ENCODE measurements at places on chromosomes 7 and 10.

DNA sequence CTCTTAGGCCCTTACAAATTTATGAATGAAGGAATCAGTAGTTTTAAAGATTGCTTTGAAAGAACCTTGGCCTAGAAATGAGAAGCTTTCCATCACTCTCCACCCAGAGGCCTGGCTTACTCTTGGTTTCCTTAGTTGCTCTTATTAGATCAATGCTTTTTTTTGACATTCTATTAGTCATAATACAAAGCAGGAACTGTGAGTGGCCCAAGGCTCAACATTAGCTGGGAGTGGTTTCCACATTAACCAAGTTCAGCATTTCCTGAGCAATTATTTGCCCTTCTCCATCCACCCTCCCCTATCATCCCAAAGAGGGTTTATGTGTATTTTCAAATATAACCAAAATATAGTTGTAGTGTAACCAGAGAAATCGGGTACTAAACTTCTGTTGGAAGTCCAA is 103.4 kb upstream of the FAM204A start:
- DNase-seq: no peak

DNA sequence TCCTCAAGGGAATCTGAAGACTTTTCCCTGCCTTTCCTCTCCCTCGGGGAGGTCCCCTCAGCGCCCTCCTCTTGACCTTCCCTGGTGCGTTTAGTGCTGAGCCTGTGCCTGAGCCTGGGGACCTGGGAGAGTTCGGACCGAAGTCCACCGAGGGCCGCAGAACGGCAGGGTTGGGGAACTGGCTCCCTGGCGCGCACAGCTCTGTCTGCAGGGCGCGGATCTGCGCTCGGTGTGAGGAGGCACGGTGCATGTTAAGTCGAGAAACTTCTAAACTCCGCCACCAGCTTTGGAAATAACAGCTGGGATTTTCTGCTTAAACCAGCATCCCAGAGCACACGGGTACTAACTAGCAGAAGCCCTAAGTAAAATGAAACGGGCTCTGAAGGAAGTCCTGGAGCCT is 44.2 kb upstream of the SLC29A4 start:
- DNase-seq: no peak

DNA sequence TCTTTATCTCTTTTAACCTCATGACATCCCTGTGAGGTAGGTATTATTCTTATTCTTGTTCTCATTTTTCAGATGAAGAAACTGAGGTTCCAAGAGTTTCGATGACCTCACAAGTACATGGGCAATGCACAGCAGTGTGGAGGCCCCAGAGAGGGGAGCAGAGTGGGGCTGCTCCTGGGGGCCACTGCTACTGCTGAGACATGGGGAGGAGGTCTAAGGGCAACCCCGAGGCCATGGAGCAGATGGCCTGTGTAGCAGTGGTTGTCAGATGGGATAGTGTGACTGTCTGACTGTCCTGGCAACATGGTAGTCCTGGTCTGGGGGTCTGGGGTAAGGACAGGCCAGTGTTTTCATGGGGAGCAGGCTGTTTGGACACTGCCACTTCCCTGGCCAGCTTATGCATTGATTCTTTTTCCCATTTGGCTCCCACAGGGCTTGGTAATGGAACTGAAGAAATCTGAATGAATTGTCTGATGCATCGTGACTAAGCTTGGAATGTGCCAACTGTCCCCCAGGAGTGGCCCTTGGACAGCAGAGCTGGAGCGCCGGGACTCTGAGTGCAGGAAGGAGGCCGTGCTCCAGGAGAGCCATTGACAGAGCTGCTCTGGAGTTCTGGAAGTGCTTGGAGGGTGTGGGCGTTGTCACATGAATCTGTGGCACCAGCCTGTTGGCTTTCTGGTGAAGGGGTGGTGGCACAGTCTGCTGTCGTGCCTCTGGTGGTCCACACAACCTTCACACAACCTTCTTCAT is 40.9 kb downstream of the ADRA2A start:
- no peak for DNase-seq

- DNase-seq: no peak
Observed at GRCh38 chr10:1084011-1084950, 28.1 kb downstream of the WDR37 start.

GRCh38 chr7:84042110-84042539 is 152.5 kb downstream of the SEMA3A start:
- DNase-seq: no peak

- DNase-seq: no peak
Observed at GRCh38 chr10:14360961-14361360, 30.2 kb upstream of the FRMD4A start.

DNA sequence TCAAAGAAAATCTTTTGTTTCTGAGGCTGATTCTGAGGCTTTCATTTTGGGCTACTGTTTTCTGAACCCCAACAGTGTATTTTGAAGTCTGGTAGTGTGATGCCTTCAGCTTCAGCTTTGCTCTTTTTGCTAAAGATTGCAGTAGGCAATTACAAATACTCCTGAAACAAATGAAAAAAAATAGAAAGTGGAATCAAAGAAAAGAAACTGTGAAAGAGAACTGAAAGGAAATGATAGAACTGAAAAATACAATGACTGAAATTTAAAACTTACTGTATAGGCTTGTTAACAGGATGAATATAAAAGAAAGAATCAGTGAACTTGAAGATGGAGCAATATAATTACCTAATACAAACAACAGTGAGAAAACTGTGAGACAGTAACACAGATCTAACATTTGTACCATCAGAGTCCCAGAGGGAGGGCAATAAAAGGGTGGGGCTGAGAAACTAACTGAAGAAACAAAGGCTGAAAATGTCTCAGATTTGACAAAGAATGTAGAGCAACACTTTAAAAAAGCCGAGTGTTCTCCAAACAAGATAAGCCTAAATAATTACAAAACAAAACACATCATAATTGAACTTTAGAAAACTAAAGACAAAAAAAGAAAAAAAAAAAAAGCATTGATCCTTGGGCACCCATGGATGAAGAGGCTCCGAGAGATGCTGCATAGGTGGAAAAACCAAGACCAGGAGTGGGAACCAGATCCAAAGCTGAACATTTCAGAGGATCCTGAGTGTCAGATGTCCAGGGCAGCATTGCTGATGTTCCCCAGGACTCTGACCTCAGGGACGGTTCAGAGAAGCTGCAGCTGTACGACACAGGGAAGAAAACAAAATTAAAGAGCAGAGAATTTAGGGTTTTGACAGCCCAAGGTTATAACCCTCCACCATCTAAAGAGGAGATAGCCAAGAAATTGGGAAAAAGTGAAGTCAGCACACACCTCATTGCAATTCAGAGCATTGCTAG is 223.2 kb upstream of the IGFBP3 start:
- DNase-seq: no peak

DNA sequence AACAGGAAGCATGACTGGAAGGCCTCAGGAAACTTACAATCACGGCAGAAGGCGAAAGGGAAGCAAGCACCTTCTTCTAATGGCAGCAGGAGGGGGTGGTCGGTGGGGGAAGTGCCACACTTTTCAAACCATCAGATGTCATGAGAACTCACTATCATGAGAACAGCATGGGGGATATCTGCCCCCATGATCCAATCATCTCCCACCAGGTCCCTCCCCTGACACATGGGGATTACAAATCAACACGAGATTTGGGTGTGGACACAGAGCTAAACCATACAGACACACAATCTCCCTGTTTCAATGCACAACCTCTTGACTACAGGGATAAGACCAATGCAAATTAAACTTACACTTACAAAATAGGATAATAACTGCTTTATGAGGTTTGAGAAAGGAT is 97.6 kb downstream of the SGMS1 start:
- no peak for DNase-seq

DNA sequence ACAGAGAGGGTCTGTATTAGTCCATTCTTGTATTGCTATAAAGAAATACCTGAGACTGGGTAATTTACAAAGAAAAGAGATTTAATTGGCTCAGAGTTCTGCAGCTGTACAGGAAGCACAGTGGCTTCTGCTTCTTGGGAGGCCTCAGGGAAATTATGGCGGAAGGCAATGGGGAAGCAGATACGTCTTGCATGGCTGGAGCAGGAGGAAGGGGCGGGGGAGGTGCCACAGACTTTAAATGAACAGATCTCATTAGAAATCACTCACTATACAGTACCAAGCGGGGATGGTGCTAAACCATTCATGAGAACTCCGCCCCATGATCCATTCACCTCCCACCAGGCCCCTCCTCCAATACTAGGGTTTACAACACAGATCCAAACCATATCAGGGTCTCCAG is 3.7 kb upstream of the CALU start:
- no peak for DNase-seq

DNA sequence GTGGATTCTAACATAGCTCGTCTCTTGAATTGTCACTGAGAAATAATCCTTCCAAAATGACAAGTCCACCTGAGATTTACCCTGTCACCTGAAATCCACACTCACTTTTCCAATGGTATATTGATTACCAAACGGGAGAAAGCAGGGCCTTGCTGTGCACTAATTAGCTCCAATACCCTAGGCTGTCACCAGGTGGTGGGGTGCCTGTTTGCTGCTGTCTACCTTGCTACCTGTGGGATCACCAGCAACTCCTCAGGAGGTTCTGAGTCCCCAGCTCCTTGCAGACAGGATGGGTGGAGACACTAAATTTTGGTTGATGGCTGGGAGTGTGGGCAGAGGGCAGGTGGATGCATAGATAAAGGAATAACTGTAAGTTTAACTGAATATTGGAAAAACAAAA is 237.2 kb upstream of the ZNF32 start:
- no peak for DNase-seq

GRCh38 chr10:104183682-104184081 is 48.5 kb downstream of the CFAP43 start:
- no peak for DNase-seq

DNA sequence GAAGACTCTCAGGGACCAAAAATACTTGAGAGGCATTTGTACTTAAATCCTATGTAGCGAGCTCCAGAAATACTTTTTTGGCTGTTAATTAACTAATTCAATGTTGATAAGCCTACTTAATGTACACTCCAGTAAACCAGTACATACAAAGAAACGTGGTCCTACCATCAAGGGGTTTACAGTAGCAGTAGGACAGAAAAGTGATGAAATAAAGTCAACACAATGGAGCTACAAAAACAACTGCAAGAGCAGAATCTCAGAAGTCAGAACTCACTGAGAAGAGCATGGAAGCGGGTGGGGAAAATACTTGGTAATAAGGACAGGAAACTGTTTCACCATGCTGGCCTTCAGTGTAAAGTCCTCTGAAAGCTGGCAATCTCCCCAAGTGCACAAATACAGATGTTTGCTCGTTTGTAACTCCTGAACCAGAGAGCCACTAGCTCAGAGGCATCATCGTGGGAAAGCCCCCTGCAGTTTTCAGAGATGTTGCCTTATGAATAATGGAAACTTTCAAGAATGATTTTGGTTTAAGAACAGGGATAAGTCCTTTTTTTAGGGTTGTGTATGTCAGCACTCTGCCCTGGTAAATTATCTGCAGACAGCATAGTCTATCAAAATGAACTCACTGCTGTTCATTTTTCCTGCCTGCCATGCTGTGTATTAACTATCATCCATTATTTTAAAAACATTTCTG is 233.2 kb downstream of the SORCS1 start:
- no peak for DNase-seq

DNA sequence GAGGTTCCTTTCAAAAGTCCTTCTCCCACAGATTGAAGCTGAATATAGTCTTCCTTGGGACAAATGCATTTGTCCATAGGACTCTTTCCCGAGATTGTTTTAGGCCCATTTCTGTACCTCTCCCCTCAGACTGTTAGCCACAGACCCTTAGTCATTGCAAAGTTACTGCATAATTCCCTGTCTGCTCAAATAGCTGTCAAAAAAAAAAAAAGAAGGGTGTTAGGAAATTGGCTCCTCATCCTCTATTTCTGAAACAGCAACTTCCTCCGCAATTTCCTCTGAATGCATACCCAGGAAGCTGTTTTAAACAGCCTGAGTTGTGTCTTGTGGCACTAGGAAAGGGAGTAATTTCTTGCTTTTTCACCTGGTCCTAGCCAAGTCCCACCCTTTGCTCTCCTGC is 5.4 kb downstream of the LRRC4 start:
- DNase-seq: no peak

DNA sequence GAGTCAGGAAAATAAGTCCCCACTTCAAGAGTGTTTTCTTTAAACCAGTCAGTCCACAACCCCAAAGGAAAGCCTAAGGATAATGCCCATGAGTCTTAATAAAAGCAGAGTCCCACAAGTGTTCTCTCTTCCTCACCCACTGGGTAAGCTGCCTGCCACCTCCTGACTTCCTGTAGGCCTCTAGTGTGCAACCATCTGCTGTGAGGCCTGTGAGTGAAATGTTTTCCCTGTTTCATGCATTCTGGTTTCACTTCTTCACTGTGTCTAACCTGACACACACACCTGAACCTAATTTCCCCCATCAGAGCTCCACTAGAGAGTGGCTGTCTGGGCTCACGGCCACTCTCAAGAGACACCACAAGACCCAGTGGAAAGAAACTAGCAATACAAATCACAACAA is 38.9 kb upstream of the GDF10 start:
- no peak for DNase-seq

GRCh38 chr10:6671976-6672375 is 91.9 kb upstream of the PRKCQ start:
- DNase-seq: no peak

DNA sequence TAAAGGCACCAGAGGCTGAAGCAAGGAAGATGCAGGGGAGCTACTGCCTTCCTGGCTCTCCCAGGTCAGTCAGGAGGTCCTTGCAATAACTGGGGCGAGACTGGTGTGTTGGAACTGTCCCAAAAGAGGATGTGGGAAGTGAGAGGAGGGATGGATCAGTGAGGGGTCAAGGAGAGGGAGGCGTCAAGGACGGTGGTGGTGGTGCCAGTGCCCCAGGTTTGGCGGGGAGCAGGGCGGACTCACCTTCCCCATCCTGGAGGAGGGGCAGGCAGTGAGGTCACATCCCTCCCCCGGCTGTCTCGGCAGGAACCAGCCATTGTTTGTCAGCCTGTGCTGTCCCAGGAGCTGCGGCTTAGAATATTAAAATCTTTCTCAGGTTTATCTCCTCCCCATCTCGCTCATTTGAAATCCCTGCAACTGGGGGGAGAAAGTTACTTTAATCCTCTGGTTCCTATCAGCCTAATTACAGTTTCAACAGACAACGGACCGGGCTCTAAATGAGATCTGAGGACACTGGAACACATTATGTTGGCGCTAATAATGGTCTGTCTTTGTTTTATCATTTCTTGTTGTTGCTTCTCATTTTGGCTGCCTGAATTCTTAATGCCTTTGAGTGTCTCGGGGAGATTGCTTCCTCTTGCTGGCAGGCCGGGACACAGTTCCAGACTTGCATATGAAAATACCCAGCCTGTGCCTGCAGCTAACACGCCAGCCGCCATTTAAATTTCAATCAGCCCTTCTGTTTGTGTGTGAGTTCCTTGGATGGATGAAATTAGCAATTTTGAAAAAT is 387.5 kb downstream of the RPS24 start:
- no peak for DNase-seq

DNA sequence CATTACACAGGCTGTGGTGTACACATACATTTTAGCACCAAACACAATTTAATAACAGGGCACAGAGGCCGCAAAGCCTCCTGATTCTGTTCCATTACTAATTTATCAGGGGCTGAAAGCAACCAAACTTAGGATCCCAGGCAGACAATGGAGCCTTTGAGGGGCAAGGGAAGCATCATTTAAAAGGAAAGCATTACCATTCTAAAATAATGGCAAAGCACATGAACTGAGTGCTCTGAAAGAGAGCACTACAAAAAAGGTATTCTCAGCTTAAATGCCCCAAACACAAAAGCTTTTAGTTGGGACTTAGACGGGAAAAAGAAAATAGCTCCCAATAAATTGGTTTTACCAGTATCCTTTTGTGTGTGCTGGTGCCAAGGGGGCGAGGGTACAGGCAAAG is 282.0 kb upstream of the ETV1 start:
- no peak for DNase-seq

All from T-helper 22 cell (primary cell).